ENCODE measurements at places on chromosomes 6 and 20. TPM values are rescaled to one million over a fixed set of nuclear protein-coding genes. Genes with fewer than 3 reads are reported as not detected.

CCND3 gene
- 209 TPM for total RNA-seq

PIGU gene
- 33.8 TPM for total RNA-seq

MYLK4 gene
- 1.2 TPM for total RNA-seq

DNA sequence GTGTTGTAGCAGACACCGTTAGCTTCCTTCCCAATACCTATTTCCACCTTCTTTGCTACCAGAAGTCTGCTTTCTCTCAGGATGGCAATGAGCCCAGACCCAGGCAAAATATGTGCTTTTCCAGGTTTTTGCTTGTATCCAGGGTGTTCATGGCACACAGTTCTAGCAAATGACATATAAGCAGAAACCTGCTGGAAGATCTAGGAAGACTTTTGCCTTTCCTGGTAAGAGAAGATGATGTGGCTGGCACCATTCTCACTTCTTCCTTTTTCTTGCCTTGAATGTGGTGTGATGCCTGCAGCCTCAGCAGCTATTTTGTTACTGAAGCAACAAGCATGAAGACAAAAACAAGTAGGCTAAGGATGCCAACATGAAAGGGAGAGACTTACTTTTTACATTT is 19.2 kb upstream of the TBC1D22B start:
- no peak for DNase-seq

DNA sequence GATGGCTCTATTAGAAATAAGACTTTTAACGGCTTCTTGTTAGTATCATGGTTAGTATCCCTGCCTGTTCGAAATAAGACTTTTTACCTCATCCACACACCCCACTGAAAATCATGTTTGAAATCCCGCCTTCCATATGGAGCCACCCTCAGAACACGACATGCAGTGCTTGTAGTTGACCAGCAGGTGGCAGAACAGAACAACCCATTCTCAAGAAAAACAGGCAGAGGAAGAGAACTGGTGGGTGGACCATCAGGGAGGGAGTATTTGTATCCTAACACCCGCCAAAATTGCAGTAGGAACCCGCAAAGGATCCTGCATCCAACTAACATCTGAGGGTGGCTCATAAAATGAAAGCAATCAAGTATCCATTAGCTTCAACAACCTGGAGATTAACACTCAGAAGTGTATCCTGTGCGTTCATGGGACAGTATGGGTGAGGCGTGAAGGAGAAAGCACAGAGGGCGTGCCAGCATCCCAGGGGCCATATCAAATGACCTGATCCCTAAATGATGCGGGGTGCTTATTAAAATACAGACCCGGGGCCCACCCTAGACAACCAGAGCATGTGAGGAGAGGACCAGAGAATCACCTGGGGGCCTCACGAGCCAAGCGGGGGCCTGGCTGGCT is 89.6 kb upstream of the NHSL1 start:
- peak; percentile 59 for DNase-seq

GRCh38 chr20:51811042-51811355 is 8.7 kb upstream of the SALL4 start:
- no peak for DNase-seq

DNA sequence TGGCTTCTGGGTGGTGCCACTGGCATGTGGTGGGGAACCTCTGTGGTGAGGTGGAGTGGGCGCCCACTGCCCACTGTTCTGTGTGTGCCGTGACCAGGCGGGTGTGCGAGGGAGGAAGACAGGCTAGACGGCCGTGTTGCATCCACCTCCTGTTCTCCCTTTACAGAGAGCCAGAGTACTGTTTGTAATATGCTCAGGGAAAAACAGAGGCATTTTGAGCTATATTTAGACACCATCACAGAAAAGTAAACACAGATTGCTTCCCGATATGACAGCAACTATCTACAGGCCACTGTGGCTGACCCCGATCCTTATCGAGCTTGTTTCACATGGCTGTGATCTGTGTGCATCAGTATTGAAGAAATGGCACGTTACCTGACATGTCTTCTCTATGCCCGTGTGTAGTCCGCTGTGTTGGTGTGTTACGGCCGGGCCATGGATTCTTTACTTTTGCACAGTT is 45.6 kb downstream of the ARID1B start:
- no peak for DNase-seq

- no peak for DNase-seq
Measured at GRCh38 chr20:61324906-61325305, 72.8 kb downstream of the CDH4 start.
